ENCODE measurements at places on chromosomes 16 and 17.

GRCh38 chr17:81382851-81383250 is 12.4 kb upstream of the BAHCC1 start:
- no peak for DNase-seq

- DNase-seq = no peak
Measured at GRCh38 chr17:2635241-2635640, 41.8 kb downstream of the PAFAH1B1 start.

GRCh38 chr16:55036371-55036821 is 105.7 kb downstream of the IRX5 start:
- DNase-seq = no peak

GRCh38 chr17:67995570-67996263 is 552 bp downstream of the C17orf58 start:
- no peak for DNase-seq

- no peak for DNase-seq
Measured at GRCh38 chr17:75069783-75070182, 18.0 kb upstream of the SLC16A5 start.

DNA sequence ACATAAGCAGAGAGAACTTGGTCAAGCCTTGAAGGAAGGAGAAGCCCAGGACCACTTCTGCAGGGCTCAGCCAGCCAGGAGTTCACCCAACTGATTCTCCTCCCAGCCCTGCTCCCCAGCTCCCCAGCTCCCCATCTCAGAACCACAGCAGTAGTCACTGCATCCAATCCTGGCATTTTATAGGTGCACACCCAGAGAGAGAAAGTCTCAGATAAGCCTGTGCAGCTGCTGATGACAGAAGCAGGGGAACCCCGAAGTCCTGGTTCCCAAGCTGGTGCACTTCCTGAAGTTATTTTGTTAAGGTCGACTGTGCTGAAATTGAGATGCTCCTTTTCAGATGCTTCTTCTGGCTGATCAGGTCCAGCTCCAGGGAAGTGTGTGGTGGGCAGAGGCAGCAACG is 6.6 kb downstream of the RNF112 start:
- DNase-seq = no peak

DNA sequence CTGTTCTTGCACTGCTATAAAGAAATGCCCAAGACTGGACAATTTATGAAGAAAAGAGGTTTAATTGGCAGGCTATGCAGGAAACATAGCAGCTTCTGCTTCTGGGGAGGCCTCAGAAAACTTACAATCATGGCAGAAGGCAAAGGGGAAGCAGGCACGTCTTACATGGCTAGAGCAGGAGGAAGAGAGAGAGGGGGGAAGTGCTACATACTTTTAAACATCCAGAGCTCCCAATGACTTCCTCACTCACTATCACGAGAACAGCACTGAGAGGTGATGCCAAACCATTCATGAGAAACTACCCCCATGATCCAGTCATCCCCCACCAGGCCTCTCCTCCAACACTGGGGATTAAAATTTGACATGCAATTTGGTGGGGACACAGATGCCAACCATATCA is 13.3 kb downstream of the WFIKKN2 start:
- DNase-seq = no peak

DNA sequence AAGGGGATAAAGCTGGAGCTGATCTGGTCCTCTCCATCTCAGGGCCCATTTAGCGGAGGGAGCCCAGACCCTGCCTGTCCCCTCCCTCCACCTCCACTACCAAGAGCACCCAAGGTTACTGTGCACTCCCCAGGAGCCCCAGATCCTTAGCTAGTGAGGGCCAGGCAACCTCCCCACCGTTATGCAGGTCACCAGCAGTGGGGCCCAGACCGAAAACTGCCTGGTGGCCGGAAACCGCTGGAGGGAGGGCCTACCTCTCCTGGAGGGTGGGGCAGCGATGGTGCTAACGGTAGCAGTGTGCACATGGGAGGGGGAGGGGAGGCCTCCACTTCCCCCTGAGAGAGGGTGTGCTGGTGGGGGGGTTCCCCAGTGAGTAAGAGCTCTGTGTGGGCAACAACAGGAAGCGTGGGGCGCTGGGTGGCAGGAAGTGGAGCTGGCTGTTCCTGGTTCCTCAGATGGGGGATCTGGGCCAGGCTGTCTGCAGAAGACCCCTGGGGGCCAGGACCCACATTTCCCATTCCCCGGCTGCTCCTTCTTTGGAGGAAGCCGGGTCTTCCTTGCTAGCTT is 4.4 kb downstream of the FMNL1 start:
- no peak for DNase-seq

DNA sequence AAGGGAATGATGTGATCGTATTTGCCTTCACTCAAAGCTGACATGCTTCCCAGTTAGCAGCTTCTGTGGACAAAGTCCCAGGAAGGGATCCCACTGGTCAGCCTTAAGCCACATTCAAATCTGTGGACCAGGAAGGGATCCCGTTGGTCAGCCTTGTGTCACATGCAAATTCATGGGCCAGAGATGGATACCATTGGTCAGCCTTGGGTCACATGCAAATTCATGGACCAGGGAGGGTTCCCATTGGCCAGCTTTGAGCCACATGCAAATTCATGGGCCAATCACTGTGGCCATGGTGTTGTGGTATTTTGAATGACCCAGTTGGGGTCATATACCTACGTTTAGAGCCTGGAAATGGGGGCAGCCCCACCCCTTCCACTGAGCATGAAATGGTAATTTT is 201.6 kb downstream of the HS3ST4 start:
- DNase-seq = no peak

- no peak for DNase-seq
Measured at GRCh38 chr17:79993390-79994227, 42.1 kb downstream of the TBC1D16 start.

- DNase-seq = no peak
Measured at GRCh38 chr17:63842173-63842539, 329 bp downstream of the SMARCD2 start.

DNA sequence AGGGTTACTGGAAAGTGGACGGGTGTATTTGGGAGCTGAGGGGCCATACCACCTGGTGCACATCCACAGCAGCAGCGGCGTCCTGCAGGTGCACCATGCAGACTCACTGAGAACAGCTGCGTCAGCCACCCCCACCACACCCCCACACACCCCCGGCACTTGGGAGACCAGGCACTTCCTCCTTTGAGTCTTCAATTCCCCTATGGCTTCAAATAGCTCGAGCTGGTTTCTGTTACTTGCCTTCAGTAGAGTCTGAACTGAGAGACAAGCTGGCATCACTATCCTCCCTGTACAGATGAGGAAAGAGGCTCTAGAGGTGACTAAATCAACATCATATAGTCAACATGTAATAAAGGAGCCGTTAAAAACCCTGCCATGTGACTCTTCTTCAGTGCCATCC is 15.4 kb downstream of the CUEDC1 start:
- DNase-seq = no peak

DNA sequence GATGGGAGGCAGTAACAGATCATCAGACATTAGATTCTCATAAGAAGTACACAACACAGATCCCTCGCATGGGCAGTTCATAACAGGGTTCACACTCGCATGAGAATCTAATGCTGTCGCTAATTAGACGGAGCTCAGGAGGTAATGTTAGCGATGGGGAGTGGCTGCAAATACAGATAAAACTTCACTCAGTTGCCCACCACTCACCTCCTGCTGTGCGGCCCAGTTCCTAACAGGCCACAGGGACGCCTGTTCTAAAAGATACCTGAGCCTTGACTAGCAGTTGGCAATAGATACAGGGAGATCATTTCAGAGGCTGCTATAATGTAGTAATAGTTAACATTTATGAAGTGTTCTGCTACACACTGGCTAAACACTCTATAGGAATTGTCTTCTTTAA is 4.9 kb downstream of the PTRH2 start:
- DNase-seq = no peak

DNA sequence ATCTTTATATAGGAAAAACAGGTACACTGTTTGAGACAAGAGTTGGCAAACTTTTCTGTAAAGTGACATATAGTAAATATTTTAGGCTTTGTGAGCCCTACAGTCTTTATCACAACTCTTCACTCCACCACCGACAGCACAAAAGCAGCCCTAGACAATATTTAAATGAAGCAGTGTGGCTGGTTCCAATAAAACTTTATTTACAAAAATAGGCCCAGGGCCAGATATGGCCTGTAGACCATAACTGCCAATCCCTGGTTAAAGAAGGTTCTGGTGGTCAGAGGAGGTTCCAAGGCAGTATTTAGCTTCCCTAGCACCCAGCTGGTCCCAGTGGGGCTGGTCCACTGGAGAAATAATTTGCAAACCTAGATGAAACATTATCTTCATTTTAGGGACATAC is 3.6 kb downstream of the FAM117A start:
- no peak for DNase-seq

DNA sequence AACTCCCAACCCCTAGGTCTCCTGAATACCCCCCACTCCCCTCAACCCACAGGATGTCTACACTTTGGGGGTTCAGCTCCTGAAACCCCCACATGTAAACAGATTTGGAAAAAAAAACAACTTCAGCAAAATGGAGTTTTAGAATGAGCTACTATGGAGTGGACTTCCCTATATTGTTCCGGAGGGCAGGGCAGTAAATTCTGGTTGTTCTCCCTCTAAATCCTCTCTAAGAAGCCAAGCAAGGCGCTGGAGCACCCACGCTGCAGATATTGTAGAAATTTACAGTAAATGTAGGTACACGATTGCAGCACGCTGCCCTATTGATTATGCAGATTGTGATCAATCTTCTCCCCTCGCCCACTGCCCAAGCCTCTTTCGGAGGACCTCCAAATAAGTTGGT is 8.5 kb upstream of the ZFHX3 start:
- DNase-seq = no peak

DNA sequence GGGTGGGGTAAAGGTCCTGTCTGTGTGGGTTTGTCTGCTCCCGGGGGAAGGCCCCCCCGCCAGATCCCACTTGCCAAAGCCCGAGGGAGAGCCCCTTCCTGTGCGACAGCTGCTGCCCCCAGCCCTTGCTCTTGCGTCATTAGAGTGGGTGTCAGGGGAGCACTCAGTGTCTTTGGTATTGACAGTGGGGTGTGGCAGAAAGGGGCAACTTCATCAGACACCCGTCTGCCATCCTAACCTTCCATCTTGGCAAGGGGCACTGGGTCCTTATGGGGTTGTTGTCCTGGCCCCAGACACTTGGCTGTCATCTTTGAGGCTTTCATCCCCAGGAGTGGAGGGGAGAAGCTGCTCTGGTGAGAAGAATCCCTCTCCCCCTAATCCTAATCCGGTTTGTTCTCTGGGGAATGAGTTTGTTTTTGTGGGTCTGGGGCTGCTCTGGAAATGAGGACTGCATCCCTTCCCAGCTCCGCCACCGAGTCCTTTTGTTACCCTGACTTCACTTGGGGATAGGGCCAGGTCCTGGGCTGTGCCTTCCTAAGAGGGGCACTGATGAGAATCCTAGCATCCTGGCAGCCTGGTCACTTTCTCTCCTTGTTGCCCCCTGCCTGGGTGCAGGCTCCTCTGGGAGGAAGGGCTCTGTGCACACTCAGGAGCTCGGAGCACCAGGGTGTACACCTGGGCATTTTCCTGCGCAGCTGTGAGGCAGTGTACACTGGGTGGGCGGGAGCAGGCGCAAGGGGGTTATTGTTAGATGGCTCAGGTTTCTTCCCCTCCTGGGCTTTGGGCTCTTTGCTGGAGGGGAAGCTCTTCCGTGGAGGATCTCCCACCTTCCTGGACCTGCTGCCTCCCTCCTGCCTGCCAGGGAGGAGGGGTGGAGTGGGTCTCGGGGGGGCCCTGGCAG is 21.1 kb downstream of the GJD3 start:
- DNase-seq = no peak

DNA sequence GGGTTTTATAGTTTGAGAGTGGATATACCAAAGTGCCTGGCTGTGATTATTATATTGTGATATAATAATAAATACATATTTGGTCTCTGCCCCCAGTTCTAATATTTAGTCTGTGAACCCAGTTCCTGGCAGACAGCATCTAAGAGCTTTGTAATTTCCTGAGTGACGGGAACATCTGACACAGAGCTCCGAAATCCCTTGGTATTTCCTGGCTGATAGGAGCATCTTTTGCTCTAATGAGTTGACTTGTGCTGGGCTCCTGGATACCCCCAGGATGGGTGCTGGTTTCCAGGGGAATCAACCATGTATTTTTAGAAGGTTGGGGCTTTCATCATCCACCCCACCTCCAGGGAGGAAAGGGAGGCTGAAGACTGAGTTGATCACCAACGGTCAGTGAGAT is 187.3 kb downstream of the CDH13 start:
- no peak for DNase-seq

GRCh38 chr16:55082591-55082976 is 151.9 kb downstream of the IRX5 start:
- no peak for DNase-seq

GRCh38 chr16:85903559-85903958 is 4.6 kb downstream of the IRF8 start:
- DNase-seq = no peak

DNA sequence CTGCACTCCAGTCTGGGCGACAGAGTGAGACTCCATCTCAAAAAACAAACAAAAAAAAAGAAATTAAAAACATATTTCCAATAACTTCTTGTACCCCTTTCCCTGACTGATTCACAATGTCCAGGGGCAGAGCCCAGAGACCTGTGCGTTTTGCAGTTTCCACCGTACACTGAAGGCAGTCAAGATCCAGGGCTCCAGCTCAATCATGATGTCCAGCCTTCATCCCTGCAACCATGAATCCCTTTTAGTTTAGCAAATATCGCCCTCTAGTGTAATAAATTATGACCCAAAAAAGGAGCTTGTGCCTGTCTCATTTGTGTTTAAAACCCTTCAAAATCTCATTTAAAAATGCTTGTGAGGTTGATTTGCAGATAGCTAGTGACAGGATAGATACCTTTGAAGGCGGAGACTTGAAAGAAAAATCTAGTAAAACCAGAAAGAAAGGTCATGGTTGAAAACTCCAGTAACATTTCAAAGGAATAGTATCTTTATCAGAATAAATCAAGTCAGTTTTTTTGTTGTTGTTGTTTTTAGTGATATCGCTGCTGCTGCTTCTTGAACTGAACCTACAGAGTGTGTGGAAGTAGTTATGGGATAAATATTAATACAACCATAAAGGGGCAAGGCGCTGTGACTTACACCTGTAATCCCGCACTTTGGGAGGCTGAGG is 3.7 kb upstream of the ERN1 start:
- peak; percentile 20 for DNase-seq

- no peak for DNase-seq
Measured at GRCh38 chr16:52320930-52321439, 226.0 kb downstream of the TOX3 start.

GRCh38 chr16:84752600-84752999 is 52.8 kb downstream of the USP10 start:
- no peak for DNase-seq

DNA sequence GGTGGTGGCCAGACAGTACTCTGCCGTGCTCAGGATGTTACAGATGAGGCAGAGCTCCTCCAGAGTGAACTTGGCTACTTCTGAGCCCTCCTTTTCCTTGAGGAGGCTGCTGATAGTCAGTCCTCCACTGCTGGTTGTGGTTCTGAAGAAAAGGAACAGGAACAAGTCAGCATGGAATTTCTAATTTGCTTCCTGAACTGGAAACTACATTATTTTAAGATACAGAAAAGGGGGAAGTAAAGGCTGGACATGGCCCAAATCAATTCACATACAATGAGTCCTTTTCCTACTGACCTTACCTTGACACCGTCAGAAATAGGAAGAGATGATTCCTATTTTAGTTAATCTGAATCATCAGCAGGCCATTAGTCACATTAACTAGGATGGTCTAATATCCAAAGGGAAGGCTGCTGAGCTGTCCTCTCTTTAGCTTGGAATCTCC is 154.2 kb downstream of the VPS53 start:
- no peak for DNase-seq

- DNase-seq = no peak
Measured at GRCh38 chr16:86575754-86576557, 2.4 kb upstream of the FOXL1 start.

All from NCI-H1048 (cell line).